ENCODE measurements at places on chromosomes 7 and 10.

DNA sequence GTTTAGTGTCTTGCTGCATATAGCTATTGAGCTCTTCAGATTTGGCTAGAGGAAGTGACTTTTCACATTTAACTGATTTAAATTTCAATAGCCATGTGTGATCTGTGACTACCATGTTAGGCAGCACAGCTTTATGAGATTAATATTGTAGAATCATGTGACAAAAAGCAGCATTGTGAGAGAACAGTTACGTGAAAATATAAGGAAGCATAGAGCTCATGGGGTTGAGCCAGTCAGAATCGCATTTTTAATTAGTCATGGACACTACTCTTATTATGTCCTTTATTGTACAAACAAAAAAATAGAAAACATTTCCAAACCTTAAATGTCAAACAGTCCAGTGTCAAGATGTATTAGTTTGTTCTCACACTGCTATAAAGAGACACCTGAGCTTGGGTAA, 48.0 kb downstream of the MTURN start:
- no peak for DNase-seq

DNA sequence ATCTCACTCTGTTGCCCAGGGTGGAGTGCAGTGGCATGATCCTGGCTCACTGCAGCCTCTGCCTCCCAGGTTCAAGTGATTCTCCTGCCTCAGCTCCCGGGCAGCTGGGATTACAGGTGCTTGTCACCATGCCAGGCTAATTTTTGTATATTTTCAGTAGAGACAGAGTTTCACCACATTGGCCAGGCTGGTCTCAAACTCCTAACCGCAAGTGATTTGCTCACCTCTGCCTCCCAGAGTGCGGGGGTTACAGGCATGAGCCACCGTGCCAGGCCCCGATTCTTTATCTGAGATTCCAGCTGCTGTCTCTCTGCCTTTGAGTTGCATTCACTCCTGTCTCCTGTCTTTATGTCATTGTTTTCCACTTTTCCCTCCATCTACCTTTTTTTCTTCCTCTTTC, 168.7 kb downstream of the TMEM178B start:
- no peak for DNase-seq

GRCh38 chr10:132028706-132029105, 37.0 kb upstream of the JAKMIP3 start:
- DNase-seq: no peak

GRCh38 chr10:103463499-103463898, 4.8 kb upstream of the CALHM1 start:
- DNase-seq: no peak

DNA sequence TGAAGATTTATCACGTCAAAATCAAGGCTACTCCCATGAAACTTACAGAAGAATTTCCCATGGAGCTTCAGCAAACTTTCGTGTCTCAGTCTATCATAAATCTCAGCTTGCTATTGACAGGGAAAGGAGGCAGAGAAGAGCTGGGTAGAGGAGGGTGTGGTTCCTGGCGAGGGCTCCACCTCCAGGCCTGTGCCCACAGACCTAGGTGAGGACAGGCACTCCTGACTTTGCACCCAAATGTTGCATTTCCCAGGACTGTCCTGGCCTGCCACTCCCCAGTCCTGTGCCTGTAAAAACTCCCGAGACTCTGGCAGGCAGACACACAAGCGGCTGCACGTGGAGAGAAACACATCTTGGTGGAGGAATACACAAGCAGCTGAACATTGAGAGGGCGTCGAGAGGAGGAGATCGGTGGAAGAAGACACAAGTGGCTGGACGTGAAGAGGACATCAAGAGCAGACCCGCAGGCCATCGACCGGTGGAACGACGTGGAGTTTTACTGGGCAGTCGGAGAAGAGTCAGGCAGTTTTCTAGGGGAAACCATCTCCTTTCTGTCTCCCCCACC, 145.1 kb downstream of the CTNNA3 start:
- DNase-seq: no peak

DNA sequence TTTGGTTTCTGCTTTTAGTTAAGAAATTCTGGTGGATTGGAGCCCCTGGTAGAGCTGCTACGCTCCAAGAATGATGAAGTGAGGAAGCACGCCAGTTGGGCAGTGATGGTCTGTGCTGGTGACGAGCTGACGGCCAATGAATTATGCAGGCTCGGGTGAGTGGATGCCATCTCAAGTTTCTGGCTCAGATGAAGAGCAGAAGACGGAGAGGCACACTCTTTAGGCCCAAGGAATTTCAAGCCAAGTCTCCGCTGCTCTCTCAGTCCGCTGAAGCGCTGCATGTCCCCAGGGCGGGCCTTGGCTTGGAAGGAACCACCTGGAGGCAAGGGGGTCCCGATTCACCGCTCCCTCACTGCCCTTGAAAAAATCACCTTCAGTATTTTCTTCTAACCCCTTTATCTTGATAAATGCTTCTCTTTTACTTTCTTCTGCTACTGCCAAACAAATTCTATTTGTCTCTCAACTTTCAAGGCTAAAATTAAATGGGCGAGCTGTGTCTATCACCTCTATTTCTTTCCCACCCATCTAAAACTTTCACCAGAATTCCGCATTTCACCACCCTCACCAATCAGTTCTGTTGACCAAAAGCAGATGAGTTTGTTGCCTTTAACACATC, 74.2 kb downstream of the ARMC3 start:
- no peak for DNase-seq

GRCh38 chr7:4842319-4843064, 19.3 kb downstream of the PAPOLB start:
- no peak for DNase-seq

GRCh38 chr10:33684211-33684611, 349.7 kb upstream of the NRP1 start:
- no peak for DNase-seq

DNA sequence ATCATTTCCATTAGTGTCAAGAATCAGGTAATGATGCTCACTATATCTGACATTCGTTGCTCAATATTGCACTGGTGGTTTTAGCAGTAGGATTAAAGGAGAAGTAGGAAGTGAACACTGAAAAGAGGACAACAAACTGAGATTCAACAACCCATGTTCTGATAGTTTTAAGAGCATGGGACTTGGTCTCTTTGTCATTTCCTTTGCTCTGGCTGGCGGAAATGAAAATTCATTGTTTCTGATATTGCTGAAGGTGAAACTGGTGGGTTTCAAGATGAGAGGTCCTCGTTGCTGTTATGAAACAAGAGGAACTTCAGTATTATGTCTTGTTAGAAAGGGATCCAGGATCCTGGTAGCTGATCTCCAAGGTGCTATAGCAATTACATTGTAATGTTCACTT, 129.0 kb downstream of the DNAH11 start:
- DNase-seq: no peak

DNA sequence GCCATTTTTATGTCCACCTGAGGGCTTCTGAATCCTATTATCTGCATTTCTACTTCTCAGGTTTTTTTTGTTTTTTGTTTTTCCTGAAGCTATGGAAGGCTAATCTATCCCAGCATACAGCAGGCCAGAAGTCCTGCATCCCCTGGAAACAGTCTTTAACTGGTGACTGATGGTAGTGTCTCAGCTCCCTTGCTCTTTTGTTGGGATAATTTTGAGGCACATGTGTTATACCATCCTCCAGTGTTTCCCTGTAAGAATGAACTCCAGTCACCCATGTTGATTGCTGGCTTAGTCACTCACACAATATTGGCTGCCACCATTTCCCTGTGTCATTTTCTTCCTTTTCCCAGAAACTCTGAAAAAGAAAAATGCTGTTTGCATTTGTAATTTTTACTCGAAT, 1094.0 kb upstream of the LRRN3 start:
- DNase-seq: no peak

GRCh38 chr10:34081347-34081743, 733.8 kb downstream of the PARD3 start:
- no peak for DNase-seq

- DNase-seq: no peak
These were observed 132.9 kb upstream of the PLXDC2 start for GRCh38 chr10:19683356-19683755.

- DNase-seq: no peak
These were observed 176.5 kb upstream of the ADO start for GRCh38 chr10:62627983-62628382.

- peak; percentile 12 for DNase-seq
These were observed 45.1 kb upstream of the LYZL1 start for GRCh38 chr10:29243750-29244149.

DNA sequence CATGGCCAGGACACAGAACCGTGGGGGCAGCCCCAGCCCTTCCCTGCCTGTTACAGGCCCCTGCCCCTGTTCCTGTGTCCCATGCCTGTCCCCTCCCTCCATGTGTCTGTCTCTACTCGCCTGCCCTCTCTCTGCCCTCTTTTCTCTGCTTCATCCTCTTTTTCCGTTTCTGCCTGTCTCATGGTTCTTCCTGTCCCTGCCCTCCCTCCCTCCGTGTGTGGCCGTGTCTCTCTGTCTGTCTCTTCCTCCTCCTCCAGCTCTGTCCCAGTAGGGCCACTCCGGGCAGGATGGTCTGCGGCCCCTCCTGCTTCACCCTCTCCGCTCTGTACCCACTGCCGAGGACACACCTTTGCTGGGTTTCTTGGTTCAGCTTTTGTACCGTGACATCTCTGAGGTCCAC, 137.4 kb downstream of the FAM53B start:
- no peak for DNase-seq
